ENCODE measurements at places on chromosomes 2 and 18.

DNA sequence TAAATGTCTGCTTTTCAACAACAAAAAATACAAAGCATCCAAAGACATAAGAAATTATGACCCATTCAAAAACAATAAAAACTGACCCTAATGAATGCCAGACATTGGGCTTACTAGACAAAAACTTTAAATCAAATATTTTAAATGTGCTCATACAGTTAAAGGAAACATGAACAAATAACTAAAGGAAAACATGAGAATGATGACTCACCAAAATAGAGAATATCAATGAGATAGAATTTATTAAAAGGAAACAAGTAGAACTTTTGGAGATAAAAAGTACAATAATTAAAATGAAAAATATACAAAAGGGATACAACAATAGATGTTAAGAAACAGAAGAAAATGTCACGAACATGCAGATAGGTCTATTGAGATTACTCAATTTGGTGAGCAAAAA, 110.6 kb downstream of the TRABD2A start:
- no peak for DNase-seq

DNA sequence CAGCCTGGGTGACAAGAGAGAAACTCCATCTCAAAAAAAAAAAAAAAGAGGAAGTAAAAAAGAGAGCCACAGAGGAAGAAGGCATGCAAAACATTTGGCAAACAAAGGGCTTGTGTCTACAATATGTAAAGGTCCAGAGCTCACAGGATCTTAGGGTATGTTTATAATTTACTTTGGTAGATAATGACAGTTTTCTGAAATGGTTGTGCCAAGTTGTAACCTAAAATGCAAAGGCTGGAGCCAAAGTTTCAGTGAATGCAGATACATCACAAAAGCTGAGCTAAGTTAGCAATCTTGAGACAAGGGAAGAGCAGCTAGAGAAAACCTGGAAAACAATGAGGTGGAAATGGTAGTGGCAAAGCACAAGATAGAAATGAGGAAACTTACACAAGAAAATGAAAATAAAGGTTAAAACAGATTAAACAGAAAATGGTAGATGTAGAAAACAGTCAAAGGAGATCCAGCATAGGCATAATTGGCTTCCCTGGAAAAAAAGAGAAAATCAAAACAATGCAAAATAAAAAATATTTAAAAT, 77.5 kb upstream of the HK2 start:
- no peak for DNase-seq

- no peak for DNase-seq
Observed at GRCh38 chr2:33395655-33396249, 80.7 kb upstream of the RASGRP3 start.

GRCh38 chr2:98519156-98519555, 74.5 kb downstream of the INPP4A start:
- DNase-seq, result no peak

DNA sequence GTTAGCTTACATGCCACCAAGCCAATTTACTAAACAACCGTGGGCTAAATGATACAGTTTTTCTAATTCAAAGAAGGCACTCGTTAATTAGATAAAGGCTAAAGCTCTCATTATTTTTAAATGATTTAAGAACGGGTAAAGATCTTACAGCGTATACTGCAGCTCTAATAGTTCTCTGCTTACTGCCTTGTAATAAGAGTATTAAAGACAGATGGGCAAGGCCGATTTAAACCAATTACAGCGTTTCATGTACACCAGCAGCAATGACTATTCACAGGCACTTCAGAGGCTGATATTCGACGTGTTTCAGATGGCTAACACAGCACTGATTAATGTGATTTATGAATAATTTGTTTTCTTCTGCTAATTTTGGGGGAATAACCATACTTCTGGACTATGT, 259.3 kb downstream of the ZNF407 start:
- no peak for DNase-seq

DNA sequence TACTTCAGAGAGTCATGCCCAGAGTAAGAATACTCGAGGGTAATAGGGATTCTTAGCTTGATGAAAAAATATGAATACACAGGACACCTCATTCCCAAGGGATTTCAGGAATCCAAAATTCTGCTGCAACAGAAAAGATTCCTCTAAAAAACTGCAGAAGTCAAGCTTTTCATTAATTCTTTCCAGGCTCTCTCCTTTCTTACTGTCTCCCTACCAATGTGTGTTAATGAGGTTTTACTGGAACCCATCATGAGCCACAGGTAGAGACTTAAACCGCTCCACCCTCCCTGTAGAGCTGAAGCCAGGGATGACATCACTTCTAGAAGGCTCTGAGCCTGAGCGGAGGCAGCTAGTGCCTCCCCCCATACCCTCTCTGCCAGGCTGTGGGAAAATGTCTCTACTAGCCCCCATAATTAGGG, 3.4 kb downstream of the SDC1 start:
- DNase-seq, result no peak

DNA sequence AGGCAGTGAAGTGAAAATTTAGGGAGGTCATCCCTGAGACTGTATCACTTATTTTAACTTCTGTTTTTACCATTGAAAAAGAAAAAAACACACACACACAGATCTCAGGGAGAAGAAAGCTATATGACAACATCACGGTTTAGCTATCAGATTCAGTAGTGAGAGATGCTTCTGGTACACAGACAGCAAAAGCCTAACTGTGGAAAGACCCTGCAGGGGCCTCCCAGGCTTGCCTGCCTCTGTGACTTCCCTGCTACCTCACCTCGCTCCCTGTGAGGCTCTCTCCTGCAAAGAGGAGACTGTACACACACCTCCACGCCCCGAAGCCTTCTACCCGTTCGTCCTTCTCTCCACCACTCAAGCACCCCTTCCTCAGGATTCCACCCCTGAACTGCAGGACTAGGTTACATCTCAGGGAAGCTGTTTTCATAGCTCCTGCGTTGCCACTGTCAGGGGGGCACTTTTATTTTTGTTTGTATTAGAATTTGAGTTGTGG, 86.3 kb downstream of the EPB41L3 start:
- DNase-seq, result no peak

GRCh38 chr2:38146275-38146906, 70.4 kb upstream of the CYP1B1 start:
- no peak for DNase-seq

GRCh38 chr2:110770404-110770958, 38.1 kb downstream of the ACOXL start:
- peak; percentile 83 for DNase-seq

DNA sequence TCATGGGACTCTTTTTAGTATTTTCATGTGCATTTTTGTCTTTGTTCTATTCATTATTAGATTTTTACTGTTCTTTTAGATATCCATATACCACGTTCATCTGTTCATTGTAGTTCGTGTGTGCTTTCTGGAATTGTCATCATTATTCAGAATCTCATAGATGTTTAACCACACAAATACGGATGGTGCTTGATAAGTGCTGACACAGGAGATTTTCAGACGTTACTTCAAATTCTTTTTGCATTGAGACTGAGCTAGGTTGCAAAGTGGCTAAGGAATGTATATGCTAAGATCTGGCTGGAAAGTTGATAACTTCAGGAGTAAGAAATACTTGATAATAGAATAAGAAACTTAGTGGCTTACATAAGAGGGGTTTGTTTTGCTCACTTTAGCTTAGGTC, 153.6 kb downstream of the CTNNA2 start:
- no peak for DNase-seq

- DNase-seq, result no peak
Observed at GRCh38 chr2:18404708-18405107, 155.7 kb downstream of the RDH14 start.

DNA sequence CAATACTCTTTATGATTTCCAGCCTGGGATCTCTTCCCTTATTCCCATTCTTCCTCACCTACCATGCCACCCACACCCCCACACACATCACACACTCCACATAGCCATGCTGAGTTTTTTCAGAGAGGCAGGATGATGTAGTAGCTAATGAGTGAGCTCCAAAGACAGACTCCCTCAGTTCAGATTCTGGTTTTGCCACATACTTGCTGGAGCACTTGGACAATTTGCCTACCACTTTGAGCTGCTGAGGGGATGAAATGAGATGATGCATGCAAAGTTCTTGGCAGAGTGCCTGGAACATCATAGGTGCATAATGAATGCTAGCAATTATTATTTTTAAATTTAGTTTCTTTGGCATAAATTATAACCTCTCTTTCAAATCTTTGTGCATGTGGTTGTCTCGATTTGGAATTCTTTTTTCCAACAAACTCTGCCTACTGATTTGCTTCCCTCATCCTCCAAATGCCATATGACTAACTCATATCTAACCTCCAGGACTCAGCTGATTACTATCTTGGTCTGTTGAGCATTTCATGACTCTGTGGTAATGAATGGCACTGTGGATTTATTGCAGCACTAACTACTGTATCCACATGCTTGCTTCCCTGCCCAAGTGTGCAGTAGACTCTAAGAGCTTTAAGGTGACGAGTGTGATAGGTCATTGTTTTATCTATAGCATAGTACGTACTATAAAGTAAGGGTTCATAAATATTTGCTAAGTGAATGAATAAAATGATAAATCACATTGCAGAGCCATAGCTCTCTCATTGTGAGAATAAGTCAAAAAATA, 99.1 kb downstream of the TACR1 start:
- DNase-seq, result peak; percentile 93

DNA sequence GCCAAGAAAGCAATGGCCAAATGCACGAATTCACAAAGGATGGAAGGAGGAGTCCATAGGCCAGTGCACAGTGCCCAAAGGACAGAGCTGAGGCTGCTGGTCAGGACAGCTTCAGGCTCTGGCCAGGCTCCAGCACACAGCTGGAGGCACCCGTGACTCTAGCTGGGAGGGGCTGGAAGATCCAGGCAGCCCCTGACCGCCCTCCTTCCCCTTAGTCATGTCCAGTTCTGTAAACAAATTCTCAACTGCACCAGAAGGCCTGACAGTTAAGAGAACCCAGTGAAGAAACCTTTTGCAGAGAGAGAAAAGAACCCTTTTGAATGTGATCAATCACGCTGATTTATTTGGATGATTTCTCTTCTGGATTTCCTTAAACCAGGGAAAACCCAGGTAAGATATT, 7.7 kb upstream of the YWHAQ start:
- DNase-seq, result no peak

DNA sequence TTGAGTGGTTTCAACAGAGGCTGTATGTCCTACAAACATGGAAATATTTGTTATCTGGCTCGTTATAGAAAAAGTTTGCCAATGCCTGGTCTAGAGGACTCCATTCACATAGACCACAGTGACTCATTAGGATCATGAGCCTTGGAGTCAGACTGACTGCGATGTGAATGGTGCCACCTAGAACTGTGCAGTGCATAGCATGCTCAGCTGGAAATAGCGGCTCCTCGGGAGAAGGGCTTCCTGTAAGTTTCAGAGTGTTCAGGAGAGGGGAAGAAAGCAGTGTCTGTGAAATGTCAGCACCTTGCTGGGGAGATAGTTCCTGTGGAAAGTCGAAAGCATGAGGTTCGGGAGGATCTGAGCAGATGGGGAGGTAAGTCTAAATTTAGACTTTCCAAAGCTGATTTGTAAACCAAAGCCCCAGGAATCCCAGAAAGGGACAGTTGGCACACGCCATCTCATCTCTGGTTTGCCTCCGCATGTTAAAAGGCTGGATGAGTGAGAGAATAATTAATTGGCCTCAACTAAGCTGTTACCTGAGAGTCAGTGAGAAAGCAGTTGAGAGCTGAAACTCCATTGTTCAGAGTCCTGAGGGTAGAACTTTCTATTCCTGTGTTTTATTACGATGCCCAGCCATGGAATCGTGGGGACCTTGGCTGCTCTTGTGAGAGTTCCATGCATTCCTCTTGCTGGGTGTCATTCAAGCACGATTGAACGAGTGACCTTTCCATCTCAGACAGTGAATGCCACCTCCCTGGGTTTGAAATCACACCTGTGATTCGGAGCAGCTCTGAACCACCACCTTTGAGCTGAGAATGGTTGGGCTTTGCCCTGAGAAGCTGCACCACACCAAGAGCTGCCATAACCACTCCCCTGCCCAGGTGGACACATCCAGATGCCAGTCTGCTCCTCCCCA, 99.5 kb downstream of the MAPK4 start:
- no peak for DNase-seq

GRCh38 chr18:76080430-76080829, 414.6 kb downstream of the ZNF516 start:
- no peak for DNase-seq

GRCh38 chr2:136101042-136101441, 16.9 kb downstream of the CXCR4 start:
- DNase-seq, result no peak

GRCh38 chr18:40852406-40852805, 1102.6 kb upstream of the PIK3C3 start:
- no peak for DNase-seq

GRCh38 chr18:63237881-63238692, 81.5 kb downstream of the BCL2 start:
- no peak for DNase-seq

- DNase-seq, result no peak
Observed at GRCh38 chr2:86695053-86695691, 24.9 kb upstream of the RMND5A start.

GRCh38 chr2:217993817-217994463, 8.9 kb downstream of the TNS1 start:
- DNase-seq, result peak; percentile 49

DNA sequence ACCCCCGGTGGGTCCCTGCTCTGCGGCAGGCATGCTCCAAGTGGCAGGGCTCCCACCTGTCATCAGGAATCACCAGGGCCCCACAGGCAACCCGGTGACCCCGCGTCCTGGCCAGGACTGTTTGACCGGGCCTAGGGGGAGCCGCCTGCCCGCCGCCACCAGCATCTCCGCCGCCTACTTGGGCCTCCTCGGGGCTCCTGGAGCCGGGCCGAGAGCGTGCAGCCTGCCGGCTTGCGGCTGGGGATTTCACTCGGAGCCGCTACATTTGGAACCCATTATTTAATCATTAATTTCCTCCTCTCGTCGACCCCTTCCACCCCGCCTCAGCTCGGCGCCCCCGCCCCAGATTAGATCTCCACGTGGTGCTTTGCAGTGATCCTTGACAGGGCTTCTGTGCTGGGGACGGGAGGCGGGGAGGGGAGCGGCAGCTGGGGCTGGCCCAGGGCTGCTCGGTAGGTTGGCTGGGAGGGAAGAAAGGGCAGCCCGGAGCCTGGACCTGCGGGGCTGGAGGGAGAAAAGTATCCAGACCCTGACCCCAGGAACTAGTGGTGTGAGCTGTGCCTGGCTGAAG, 295.4 kb downstream of the CYP26B1 start:
- no peak for DNase-seq

GRCh38 chr2:191637182-191638078, 40.5 kb upstream of the NABP1 start:
- peak; percentile 68 for DNase-seq

DNA sequence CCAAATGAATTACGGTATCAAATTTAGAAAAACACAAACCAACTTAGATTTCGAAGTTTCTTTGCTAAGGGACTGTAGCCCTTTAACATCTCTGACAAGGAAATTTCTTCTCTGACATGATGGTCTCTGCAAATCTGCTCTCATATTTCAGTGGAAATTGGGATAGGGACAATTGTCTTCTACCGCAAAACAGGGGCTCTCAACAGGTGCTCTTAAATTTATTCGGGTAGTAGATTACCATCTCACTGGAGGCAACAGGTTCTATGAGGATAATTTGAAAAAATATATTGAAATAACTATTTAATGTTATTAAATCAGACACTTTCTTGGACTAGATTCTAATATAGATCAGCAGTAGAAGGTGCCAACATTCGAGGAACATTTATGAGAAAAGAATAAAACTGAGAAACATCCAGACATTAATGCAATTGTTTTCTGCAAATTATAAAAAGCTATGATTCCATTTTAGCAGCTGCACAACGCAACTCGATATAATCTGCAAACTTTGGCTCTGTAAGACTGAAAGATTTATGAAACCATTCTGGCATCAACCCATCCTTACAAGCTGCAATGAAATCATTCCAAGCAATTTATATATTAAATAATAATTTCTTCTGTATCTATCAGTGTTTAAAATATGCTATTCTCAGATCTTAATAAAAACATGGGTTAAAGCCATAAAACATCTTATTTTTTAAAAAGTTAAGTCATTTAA, 10.0 kb upstream of the BCL2 start:
- no peak for DNase-seq

All from NCI-H510A treated with DMSO at 0.1 percent for 48 hours (cell line).